LHCN-M2 (cell line): ENCODE measurements at places on chromosomes 2 and 18.

- DNase-seq: no peak
These were observed 375.5 kb downstream of the PARD3B start for GRCh38 chr2:204920776-204921175.

DNA sequence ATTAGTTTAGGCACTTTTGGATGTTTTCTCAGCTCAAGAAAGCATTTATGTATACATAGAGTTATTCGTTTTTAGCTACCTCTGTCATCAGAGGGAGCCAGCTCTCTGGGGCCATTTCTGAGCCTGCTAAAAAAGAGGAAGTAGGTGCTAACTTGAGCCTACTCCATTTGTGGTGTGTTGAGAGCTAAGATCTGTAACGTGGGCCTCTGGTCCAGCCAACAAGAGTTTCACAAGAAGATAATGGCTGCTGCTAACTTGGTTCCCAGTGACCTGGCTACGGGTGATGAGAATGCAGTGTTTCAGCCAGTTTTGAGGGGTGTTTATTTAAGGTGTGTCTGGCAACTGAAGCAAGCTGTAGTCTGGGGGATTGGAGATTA is 182.5 kb downstream of the PRKCE start:
- no peak for DNase-seq

- DNase-seq: no peak
These were observed 16.1 kb downstream of the HJURP start for GRCh38 chr2:233838251-233838650.

DNA sequence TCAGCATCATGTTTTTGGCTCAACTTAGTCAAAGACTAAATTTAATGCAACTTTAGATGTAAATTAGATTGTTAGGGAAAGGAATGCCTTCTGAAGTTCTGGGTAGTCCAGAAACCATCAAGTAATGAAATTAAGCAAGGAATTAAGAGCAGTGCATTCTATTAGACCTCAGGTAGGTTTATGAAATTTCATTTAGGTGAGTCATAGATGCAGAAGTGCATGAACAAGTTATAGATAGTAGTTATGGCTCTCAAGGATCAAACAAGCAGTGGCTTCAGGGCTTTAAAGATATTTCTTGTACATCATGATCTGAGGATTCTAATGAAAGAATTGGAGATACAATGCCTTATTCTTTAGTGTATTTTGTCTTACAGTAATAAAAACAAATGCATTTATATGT is 25.4 kb upstream of the SPOPL start:
- DNase-seq: no peak

DNA sequence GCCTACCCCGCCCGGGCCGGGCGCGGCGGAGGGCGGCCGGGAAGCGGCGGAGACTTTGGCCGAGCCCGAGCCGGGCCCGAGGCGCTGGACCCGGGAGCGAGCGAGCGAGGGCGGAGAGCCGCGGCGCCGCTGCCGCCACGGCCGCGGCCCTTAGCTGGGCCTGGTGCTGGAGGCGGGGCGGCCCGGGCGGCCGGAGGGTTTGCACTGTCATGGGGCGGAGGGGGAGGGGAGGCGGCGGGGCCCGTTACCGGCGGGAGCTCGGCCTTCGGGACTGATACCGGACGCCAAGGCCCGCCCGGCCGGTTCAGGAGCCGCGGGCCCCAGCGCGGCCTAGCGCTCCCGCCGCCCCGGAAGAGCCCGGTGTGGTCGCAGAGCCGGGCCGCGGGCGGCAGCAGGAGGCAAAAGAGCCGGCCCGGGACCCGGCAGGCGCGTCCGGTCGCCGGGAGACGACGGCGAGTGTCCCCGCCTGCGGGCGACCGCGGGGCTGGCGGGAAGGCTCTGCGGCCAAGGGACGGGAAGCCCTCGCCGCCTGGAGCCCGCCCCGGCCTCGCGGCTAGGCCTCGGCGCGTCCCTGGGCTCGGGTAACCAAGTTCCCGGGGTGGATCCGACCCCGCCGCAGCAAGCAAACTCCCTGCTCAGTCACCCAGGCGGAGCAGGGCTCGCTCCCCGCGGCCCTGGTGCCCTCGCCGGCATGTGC is 697 bp downstream of the KCMF1 start:
- DNase-seq: peak; percentile 32

DNA sequence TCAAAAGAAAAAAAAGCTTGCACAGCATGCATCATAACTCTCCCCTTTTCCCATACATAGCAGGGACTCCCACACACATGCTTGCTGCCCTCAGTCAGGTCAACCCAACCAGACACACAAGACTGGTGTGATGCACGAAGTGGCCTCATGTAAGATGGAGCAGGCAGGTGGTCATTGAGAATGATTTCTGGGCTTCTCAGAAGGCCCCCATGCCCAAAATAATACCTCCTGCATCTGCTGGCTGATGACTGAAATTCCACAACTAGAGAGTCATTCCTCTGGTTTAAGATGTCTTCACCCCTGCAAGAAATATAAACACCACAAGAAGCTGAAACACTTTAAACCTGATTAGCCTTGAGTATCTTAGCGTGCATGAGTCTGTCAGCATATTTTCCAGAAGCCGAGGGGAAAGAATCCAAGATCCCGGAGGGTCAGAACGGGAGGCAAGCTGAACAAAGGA is 131.1 kb downstream of the AFF3 start:
- DNase-seq: peak; percentile 1

DNA sequence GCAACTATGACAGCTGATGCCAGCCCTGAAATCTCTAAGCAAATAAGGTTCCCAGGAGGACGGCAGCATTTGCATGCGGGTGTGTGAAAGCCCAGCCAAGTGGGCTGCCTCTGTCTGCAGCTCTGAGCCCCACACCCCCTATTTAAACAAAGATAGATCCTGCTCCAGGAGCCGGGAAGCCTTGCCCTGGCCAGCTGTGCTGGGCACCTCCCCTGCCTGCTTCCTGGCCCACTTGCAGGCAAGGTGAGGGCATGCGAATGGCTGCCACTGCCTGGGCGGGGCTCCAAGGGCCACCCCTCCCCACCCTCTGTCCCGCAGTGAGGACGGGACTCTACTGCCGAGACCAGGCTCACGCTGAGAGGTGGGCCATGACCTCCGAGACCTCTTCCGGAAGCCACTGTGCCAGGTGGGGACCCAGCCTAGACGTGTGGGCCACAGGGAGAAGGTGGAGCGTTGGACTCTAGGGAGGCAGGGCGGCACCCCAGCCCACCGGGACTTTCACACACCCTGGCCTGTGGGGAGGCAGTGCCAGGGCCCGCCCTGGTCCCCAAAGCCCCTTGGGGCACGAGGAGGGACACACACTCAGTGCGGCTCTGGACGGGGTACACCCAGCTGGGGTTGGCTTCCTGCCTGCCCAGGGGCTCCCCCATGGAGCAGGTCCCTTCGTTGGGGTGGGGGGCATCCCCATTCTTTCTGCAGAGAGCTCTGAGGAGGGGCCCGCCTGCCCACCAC is at the start of gene ANO7:
Gene ANO7, plus strand, starts transcription at position 317 of the 732 bp plus-strand sequence. CDS start 1,387 bp downstream, outside the sequence.
- DNase-seq: no peak

GRCh38 chr2:75200140-75201096 is 1.1 kb upstream of the TACR1 start:
- no peak for DNase-seq

- no peak for DNase-seq
These were observed 692.3 kb downstream of the RNF144A start for GRCh38 chr2:7609556-7609955.

GRCh38 chr2:9102861-9103662 is 99.6 kb upstream of the MBOAT2 start:
- DNase-seq: no peak

DNA sequence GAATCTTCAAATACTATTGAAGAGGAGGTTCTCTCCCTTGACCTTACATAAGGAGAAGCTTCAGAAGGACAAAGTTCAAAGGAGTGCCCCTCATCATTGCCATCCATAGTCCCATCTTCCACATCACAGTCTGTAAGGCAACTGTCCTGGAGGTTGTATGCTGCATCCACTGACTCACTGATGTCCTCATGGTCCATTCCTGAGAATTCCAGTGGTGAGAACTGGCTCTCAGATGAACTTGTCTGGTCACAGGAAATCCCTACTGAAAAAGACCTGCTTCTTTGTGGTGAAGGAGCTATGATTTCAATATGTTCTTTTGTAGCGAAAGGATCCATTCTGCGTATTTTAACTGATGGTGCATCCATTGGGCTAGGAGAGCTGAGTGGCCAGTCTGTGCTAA is 52.2 kb downstream of the EIF2AK3 start:
- no peak for DNase-seq

GRCh38 chr2:173441222-173441621 is 86.5 kb downstream of the CDCA7 start:
- no peak for DNase-seq

DNA sequence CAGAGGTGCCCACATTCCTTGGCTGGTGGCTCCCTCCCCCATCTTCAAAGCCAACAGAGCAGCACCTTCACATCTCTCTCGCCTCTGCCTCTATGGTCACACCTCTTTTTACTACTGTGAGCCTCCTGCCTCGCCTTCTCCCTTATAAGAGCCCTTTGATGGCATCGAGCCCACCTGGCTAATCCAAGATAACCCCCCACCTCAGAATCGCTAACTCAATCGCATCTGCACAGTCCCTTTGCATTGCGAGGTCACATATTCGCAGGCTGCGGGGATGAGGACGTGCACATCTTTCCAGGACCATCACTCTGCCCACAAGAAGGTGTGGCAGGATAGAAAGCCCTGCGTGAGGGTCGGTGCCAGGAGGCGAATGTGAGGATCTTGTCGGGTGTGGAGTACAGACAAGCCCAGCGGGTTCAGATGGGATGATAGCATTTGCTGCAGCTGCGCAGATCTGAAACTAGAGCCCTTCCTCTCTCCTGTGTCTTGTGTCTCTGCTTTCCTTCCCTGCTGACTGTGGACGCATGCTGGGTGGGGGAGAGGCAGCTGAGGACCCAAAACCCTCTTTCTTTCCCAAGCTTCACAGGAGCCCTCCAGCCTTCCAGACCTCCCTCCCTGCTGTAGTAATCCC is 148.3 kb upstream of the HDAC4 start:
- no peak for DNase-seq
